PC-3 (cell line): ENCODE measurements at places on chromosomes 4 and X. TPM values are rescaled to one million over a fixed set of nuclear protein-coding genes. Genes with fewer than 3 reads are reported as not detected.
A peak's percentile ranks its signal among the peaks of the same experiment; 100 is the strongest.

DNA sequence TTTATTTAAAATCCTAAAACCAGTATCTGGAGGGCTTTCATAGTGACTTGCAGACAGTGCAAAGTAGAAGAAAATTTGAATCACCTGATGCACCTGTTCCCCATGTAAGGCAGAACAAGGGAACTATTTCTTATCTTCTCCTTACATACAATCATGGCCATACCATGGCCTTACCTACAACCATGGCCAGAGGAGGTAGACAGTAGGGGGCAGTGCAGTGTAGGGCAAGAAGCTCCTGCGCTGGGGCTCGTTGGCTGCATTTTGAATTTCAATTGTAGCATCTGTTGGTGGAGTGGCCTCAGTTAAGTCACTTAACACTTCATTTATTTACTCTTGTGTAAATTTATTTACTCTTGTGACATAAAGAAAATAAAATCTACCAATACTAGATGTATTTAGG is 33.0 kb downstream of the GALNTL6 start:
- no peak overlapping the region for H3K27ac ChIP-seq
- no peak overlapping the region for H3K4me3 ChIP-seq
- peak; percentile 43 for DNase-seq
- H3K27me3 ChIP-seq: no peaks in the 10 kb centered on the region
- H3K4me1 ChIP-seq: no peaks in the 10 kb centered on the region
- H3K36me3 ChIP-seq: no peaks in the 10 kb centered on the region

- H3K4me3 ChIP-seq: no peak overlapping the region
- H3K36me3 ChIP-seq: no peaks in the 10 kb centered on the region
- H3K27ac ChIP-seq: no peak overlapping the region
- no peaks in the 10 kb centered on the region for H3K4me1 ChIP-seq
- no peaks in the 10 kb centered on the region for H3K27me3 ChIP-seq
Observed at GRCh38 chr4:59869559-59869958, 1330.6 kb upstream of the ADGRL3 start.

DNA sequence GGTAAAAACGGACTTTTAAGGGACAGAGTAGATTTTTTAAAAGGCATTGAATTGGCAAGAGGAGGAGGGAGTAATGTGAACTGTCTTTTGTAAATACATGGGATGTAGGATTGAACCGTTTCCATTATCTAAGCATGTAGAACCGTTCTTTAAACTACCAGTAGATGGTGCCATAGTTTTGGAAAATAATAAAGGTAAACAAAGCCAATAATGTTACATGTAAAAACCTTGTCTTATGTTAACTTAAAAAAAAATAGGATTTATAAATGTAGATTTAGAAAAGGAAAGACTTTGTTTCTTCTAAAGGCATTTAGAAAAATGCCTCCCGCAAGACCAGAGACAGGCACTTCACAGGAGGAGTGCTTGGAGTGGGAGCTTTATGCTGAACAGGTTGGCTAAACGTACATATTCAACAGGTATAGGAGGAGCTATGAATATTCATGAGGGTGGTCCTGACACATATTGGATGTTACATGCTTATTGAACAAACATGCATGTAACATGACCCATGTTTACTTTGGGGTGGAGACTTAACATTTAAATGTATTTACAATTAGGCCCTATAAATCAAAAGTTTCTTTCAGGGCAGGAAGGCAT is 45.5 kb upstream of the FAM241A start:
- DNase-seq: peak; percentile 71
- H3K4me3 ChIP-seq: no peak overlapping the region
- 0 out of 2 replicates have a peak, but pooled peaks cover 5% of the 10 kb centered on the region for H3K4me1 ChIP-seq
- no peak overlapping the region for H3K27ac ChIP-seq
- no peaks in the 10 kb centered on the region for H3K27me3 ChIP-seq

DNA sequence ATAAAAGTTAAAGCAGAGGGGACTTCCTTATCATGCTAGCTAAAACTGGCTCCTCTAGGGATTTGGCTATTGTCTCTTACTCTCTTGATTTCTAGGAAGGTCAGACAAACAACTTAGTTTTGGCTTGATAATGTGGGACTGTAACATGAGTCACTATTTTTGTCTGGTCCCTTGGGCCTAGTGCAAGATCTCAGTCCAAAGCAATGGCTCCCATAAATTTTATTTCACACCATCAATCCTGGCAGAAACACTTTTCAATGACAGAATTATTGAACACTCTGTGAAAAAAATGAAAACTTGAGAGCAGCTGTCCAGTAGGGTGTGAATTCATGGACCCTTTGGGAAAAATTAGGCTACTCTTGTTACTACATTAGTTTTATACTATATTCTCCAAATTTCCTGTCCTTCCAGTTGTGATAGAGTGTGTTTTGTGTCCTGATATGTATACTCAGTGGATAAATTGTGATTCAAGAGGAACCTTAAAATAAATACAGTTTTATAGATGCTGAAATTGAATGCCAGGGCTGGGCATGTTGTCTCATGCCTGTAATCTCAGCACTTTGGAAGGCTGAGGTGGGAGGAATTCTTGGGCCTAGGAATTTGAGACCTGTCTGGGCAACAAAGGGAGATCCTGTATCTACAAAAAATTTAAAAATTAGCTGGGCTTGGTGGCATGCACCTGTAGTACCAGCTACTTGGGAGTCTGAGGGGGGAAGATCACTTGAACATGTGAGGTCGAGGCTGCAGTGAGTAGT is 10.8 kb upstream of the SNCA start:
- H3K36me3 ChIP-seq: no peaks in the 10 kb centered on the region
- peaks cover 30% of the 10 kb centered on the region for H3K27me3 ChIP-seq
- H3K4me1 ChIP-seq: no peaks in the 10 kb centered on the region
- H3K4me3 ChIP-seq: no peak overlapping the region
- no peak overlapping the region for H3K27ac ChIP-seq
- no peak for DNase-seq

DNA sequence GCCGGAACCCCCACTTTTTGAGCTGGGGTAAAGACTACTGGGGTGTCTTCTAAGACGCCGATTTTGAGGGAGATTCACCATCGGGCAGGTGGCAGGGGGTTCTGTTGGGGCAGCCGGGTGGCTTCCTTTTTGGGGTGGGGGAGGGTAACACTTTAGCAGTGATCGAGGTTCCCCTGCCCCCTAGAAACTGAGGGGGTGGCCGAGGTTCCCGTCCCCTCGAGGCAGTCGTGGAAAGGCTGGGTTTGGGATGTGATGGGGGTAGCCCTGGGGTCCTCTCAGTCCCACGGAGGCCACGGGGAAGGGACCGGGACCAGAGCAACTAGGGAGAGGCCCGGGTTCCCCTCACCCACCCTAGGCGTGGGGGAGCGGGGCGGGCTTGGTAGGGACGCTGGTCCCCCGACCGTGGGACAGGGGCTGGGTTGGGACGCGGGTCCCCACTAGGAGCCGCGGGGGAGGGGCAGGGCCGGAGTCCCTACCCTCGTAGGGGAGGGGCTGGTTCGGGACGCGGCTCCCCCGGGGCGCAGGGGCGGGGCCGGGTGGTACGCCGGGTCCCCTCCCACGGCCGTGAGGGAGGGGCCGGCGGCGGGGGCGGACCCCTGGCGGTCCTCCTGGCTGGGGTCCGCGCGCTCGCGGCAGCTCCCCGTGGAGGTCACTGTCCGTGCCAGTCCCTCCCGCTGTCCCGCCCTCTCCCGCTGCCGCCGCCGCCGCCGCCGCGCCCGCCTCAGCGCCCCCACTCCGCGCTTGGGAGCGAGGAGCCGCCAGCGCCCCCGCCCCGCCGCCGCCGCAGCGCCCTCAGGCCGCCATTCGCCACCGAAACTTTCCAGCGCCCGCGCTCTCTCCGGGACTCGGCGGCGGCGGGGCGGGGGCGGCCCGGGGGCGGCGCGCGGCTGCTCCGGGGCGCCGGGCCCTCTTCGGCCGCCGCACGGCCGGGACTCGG is at the start of gene TBL1X:
TSS of gene TBL1X (plus strand) at position 624 of the 937 bp plus-strand sequence. CDS start 188,529 bp downstream, outside the sequence.
- peaks cover 39% of the 10 kb centered on the region for H3K4me1 ChIP-seq
- H3K27me3 ChIP-seq: no peaks in the 10 kb centered on the region
- peak within 1 kb of the TSS; percentile 96 for H3K27ac ChIP-seq
- H3K36me3 ChIP-seq: no peaks in the 10 kb centered on the region; the same call in 1 of the 2 replicates
- DNase-seq: peak; percentile 67
- peak within 1 kb of the TSS; percentile 86 for H3K4me3 ChIP-seq

- H3K27me3 ChIP-seq: no peaks in the 10 kb centered on the region
- no peak overlapping the region for H3K27ac ChIP-seq
- no peak overlapping the region for H3K4me3 ChIP-seq
- no peaks in the 10 kb centered on the region for H3K36me3 ChIP-seq
- DNase-seq: no peak
- no peaks in the 10 kb centered on the region for H3K4me1 ChIP-seq
Observed at GRCh38 chrX:149370097-149370496, 135.0 kb downstream of the IDS start.

- no peaks in the 10 kb centered on the region for H3K36me3 ChIP-seq
- peak; percentile 25 for DNase-seq
Observed at GRCh38 chrX:10015723-10016518, 48.8 kb downstream of the CLDN34 start.

DNA sequence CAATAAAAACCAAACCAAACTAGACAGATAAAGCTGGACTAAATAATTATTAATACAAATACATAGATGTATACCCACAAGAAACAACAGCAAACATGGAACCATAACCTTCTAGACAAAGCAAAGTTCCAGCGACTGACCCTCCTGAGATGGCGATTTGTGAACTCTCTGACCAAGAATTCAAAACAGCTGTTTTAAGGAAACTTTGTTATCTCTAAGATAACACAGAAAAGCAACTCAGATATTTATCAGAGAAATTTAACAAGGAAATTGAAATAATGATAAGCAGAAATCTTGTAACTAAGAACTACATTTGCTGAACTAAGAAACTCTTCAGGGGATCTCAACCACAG is 23.4 kb upstream of the MTHFD2L start:
- H3K27me3 ChIP-seq: no peaks in the 10 kb centered on the region
- no peak for DNase-seq
- H3K4me1 ChIP-seq: peaks cover 7% of the 10 kb centered on the region
- H3K36me3 ChIP-seq: no peaks in the 10 kb centered on the region
- H3K27ac ChIP-seq: no peak overlapping the region

- H3K27ac ChIP-seq: no peak overlapping the region
- no peaks in the 10 kb centered on the region for H3K36me3 ChIP-seq
- no peak overlapping the region for H3K4me3 ChIP-seq
Observed at GRCh38 chrX:52363247-52363883, 5.5 kb upstream of the XAGE2 start.

GRCh38 chrX:48848847-48849246 is 13.4 kb upstream of the PCSK1N start:
- H3K4me1 ChIP-seq: no peaks in the 10 kb centered on the region
- no peak overlapping the region for H3K27ac ChIP-seq
- DNase-seq: no peak
- no peak overlapping the region for H3K4me3 ChIP-seq

- H3K4me1 ChIP-seq: peaks cover 17% of the 10 kb centered on the region
- H3K27ac ChIP-seq: peak overlapping the region; percentile 69; the same call in 1 of the 2 replicates
- H3K27me3 ChIP-seq: no peaks in the 10 kb centered on the region
Observed at GRCh38 chr4:99405433-99406115, 29.6 kb downstream of the ADH7 start.

DNA sequence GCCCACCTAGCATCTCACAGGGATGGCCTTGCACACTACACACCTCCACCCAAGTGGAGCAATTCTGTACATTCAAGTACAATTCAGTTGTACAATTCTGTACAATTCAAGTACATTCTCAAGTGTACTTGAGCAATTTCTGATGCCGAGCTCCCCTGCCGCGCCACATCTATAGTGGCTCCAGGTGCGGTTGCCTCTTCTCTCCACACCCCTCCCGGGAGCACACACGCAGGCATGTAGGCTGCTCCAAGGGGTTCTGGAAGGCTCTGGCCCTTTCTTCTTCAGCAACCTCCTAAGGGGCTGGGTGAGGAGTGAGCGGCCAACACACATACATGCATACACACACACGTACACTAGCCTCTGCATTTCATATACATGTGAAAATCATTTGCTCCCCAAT is 18.9 kb upstream of the DUSP9 start:
- H3K36me3 ChIP-seq: no peaks in the 10 kb centered on the region
- no peak overlapping the region for H3K27ac ChIP-seq
- H3K27me3 ChIP-seq: peaks cover 20% of the 10 kb centered on the region; the same call in 1 of the 2 replicates
- no peak overlapping the region for H3K4me3 ChIP-seq
- no peaks in the 10 kb centered on the region for H3K4me1 ChIP-seq

Gene ZNF630
- 2.5 and 4.4 TPM in 2 replicates for total RNA-seq

Gene PPARGC1A
- total RNA-seq: not detected in 2 replicates

Gene PNMA6A
- not detected in 2 replicates for total RNA-seq

Gene CWH43
- total RNA-seq: 2.2 and 3.0 TPM in 2 replicates
